ENCODE measurements at places on chromosomes 1 and 21.

GRCh38 chr1:101122452-101123166 lies 97.0 kb upstream of the DPH5 start:
- no peak for DNase-seq

- DNase-seq = no peak
Measured at GRCh38 chr1:161910604-161911003, 113.1 kb downstream of the OLFML2B start.

DNA sequence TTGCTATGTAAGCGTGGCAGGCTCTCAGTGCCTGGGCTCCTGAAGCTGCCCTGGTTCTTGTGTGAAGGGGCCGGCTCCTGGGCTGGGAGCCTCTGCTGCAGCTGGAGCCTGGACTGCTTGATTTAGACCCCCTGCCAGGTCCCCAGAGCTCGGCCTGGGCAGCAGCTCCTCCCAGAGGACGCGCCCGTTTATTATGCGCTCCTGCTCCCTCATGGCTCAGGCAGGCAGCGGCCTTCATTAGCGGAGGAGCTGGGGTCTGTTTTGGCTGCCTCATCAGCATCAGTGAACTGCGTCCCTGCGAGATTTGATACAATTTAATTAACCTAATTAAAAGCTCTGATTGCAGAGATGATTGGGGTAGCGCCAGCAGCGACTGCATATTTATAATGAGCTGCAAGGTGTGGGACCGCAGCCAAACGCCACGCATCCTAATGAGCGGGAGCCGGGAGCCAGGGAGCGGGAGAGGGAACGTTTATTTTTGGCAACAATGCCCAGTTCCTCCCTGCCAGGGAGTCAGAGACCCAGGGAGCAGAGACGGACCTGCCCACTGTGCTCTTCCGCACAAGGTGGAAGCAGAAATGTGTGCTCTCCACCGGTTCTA lies 16.6 kb downstream of the UTP11 start:
- DNase-seq = peak; percentile 94

GRCh38 chr1:191206513-191207207 lies 729.0 kb upstream of the BRINP3 start:
- DNase-seq = no peak

DNA sequence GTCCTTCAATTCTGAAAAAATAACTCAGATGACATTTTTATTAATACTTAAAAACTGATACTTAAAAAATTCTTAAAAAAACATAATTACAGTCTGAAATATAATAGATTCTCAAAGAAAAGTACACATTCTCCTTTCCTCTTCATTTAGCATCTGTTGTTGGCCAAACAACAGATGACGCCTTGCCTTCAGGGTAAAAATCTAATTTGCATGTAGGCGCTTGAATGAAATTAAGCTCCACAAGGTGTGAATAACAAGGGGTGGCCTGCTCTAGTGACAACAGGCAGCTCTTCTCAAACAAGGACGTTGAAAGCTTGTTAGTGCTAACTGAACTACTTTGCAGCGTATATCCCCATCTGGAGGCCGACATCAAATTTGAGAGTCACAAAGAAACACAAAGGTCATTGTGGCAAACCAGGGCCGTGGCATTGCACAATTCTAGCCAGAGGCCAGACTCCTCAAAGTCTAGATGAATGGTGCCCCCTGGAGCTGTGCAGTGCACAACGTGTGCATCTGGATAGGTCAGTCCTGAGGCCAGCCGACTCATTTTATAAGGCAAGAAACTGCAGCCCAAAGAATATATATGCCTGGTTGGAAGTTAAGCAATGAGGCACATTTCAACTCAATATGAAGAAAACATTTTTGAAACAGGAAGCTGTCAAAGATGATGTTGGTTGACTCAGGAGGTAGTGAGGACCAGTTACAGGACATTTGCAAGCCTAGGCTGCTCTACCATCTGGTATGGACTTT lies 459.2 kb upstream of the RUNX1 start:
- no peak for DNase-seq

DNA sequence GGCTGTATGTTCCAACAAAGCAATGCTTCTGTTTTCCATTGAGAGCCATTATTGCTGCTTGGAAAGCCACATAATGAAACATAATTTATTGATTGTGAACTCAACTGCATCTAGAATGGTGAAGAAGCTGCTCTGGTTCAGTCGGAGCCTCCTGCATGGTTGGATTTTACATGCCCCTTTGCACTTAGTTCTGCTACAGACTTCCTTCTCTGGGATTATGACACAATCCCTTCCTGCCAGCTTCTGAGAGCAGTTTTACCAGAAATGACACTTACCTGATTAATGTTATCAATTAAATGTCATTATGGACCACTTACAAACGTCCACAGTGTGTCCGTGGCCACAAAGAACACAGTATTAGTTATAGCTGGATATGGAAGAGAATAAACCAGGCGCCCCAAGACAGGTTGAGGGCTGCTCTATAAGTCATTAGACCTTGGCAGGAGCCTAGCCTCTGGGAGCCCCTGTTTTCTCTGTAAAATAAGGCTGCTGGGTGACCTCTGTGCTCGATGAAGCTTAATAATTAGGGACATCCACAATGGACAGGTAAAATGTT lies 7.0 kb upstream of the CD58 start:
- DNase-seq = no peak

GRCh38 chr1:818618-819291 lies 105.0 kb upstream of the SAMD11 start:
- no peak for DNase-seq

- DNase-seq = no peak
Measured at GRCh38 chr1:24507405-24507804, 4.8 kb downstream of the RCAN3 start.

- no peak for DNase-seq
Measured at GRCh38 chr1:155835548-155835947, 21.5 kb downstream of the GON4L start.

GRCh38 chr1:234721476-234722269 lies 111.7 kb upstream of the IRF2BP2 start:
- no peak for DNase-seq

DNA sequence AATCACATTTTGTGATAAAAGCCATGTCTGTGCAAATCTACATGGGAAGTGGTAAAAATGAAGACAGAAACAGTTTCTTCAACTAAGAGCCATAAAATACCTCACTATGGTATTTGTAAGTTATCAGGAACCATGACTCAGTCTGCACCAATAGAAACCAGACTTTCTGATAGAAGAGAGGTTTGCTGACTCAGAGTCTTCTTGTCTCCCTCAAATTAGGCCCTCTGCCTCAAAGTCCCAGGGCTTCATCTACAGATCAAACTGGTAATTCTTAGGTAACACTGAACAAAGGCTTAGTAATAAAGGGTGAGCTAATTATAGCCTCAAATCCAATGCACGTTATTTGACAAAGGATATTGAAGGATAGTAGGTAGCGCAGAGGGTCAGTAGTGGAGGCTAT lies 30.9 kb upstream of the SSX2IP start:
- DNase-seq = no peak

- DNase-seq = no peak
Measured at GRCh38 chr1:229007701-229008100, 263.2 kb upstream of the RAB4A start.
